ENCODE measurements at places on chromosomes 5 and 9.

DNA sequence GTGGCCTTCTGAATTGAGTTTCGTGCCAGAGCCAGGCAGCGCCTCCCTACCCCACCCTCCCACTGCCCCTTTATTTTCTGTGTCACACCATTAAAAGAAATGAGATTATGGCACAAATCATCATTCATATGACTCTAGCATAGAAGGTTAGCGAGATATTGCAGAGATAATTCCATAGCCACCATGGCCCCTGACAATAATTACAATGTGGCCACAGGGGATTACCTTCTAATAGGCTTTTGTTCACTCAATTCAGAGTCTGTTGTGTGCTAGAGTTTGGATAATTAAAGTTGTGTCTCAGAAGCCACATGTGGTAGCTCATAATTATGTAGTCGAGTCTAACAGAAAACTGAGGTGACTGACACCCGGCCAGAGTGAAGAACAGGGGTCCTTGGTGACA lies 428.1 kb downstream of the ARHGEF28 start:
- no peak for DNase-seq

GRCh38 chr9:84270847-84271530 lies 69.6 kb downstream of the SLC28A3 start:
- DNase-seq: no peak

DNA sequence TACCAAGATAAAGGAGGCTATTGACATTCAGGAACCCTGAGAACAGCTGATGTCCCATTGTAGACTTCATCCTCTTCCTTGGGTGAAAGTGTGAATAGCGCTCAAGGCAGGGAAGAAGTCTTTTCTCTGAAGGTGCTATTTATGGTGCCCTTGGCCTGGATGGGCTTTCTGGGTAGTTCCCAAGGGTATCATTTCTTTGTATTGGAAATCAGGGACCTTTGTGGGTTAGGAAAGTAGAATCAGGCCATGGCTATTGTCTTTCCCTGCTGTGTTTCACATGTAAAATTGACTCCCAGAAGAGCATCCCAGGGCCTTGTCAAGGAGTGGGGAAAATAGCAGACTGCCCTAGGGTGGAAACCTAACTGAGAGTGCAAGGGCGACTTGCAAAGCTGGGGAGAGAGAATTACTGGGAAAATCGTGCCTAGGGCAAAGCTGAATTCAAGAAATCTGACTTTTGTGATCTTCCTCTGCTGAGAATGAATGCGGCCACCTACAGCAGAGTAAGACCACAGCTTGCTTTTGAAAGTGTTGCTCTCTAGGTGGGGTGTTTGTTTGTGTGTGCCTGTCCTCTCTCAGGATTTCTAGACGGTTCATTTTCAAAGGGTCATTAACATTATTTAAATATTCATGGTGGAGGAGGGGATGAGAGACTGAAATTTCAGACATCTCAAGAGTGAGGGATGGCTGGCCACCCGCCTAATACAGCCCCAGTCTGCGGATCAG lies 160.6 kb downstream of the C9orf152 start:
- no peak for DNase-seq

- no peak for DNase-seq
Measured at GRCh38 chr5:176373100-176373818, 8.0 kb downstream of the ARL10 start.

DNA sequence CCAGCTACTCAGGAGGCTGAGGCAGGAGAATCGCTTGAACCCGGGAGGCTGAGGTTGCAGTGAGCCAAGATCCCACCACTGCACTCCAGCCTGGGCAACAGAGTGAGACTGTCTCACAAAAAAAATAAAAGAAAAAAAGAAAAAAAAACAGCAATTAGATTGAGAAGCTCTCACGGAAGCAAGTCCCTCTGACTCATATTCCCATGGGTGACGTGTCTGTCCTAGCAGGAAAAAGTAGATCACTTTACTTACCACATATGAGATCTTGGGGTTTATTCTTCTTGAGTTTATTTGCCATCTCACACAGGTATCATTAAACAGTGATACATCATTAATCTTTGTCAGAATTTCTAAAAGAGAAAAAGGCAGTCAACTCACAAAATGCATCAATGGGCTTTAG lies 62.6 kb downstream of the SUSD1 start:
- no peak for DNase-seq

DNA sequence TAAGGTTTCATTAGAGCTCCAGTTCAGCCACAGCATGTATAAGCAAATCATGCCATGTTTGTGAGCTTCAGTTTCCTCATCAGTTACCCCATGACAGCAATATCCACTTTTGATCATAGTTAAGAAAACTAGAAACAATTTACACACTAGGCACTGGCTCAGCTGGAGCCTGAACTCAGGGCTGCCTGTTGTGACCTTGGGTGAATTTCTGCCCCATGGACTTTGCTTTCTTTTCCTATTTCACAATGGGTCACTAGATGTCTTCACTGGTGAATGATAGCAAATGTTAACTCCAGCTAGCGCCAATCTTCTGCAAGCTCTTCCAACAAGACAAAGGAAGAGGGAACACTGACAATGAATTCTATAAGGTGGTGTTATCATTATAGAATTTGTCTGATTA lies 233.3 kb upstream of the TRIM32 start:
- DNase-seq: no peak

DNA sequence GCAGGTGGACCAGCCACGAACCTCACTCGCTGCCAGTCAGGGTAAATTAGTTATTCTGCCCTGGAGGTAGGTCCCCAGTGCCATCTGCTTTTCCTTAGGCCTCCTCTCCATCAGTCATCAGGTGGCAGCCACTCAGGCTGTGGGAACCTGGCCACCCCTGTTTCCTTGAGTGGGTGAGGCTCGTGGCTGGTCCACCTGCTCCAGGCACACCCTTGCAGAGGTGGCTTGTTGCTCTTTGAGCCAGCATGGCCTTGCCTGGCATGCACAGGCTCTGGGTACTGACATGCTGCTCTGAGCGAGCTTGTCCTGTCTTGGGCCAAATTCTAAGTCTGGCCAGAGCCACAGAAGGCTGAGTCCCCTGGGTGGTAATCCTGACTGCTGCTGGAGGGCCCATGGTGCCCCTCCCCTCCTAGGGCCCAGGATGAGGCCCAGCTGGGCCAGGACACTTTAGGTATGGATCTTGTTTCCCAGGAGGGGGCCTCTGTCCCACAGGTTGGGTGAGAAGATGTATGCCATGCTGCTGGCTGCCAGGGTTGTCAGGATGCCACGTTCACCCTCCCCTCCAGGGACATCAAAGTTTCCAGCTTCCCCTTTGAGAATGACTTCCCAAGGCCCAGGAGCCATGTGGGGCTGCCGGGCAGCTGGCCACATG lies 17.0 kb upstream of the ZNF484 start:
- DNase-seq: no peak

GRCh38 chr5:69432412-69433206 lies 17.7 kb downstream of the MARVELD2 start:
- DNase-seq: no peak

DNA sequence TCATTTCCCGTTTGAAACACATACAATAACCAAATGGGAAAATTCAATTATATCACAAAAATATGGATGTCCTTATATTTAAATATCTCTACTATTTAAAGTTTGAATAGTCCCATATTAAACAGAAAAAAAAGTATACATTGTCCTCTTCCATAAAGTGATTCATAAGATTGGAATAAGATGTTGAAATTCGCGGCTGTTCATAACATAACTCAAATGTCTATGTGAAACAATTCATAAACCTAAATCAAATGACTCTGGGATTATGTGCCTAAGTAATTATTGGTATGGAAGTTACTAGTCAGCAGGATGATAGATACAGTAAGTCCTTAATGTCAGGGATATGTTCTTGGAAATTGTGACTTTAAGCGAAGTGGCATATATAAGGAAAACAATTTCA lies 3.9 kb upstream of the EFNA5 start:
- DNase-seq: no peak

GRCh38 chr5:162484095-162484494 lies 416.5 kb downstream of the GABRG2 start:
- no peak for DNase-seq

GRCh38 chr5:139740138-139740991 lies 55.2 kb upstream of the PSD2 start:
- DNase-seq: no peak

DNA sequence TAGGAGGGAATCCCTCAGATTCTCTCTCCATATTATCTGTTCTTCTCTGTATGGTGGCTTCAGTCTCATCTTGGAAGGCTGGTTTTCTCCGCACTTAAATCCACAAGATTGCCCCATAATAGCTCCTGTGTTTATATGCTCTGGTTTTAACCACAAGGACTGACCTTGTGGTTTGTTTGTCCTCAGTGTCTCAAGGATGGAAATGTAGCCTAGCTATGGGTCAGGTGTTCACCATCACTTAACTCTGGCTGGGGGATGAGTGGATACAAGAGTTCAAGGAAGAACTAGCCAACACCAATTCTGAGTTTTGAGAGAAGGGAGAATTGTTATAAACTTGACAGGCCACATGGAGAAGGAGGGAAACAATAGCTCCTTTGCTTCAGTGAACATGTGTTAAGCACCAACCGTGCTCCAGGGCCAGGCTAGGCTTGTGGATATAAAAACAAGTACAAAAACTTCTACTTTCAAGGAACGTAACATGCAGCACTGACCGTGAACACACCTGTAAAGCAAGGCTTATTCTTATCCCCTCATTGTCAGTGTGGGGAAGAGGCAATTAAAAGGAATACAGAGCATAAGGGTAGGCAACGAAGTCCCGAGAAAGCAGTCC lies 75.6 kb upstream of the VLDLR start:
- DNase-seq: no peak

- DNase-seq: no peak
Measured at GRCh38 chr5:116037236-116037822, 5.1 kb downstream of the ARL14EPL start.

- no peak for DNase-seq
Measured at GRCh38 chr9:109316207-109316640, 4.6 kb downstream of the EPB41L4B start.

- no peak for DNase-seq
Measured at GRCh38 chr5:177092178-177093081, 5.7 kb downstream of the FGFR4 start.

DNA sequence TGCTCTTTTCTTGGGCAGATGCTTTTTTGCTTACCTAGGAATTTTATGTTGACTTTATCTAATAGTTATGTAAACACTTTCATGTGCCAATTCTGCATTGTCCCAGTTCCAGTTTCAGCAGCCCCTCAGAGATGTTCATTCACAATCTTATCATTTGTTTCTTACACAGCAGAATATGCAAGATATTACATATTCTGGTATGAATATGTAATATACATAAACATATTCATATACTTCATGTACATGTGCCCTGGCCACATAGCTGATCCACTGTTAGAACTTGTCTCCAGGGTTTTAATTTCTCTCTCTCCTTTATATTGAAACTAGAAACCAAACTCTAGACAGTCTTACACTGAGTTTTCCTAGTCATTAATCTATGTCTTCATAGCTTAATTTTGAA lies 90.2 kb upstream of the PARP8 start:
- no peak for DNase-seq
